ENCODE measurements at places on chromosomes 3 and 15.

GRCh38 chr15:72006382-72006781, 111.6 kb downstream of the MYO9A start:
- no peak for DNase-seq

DNA sequence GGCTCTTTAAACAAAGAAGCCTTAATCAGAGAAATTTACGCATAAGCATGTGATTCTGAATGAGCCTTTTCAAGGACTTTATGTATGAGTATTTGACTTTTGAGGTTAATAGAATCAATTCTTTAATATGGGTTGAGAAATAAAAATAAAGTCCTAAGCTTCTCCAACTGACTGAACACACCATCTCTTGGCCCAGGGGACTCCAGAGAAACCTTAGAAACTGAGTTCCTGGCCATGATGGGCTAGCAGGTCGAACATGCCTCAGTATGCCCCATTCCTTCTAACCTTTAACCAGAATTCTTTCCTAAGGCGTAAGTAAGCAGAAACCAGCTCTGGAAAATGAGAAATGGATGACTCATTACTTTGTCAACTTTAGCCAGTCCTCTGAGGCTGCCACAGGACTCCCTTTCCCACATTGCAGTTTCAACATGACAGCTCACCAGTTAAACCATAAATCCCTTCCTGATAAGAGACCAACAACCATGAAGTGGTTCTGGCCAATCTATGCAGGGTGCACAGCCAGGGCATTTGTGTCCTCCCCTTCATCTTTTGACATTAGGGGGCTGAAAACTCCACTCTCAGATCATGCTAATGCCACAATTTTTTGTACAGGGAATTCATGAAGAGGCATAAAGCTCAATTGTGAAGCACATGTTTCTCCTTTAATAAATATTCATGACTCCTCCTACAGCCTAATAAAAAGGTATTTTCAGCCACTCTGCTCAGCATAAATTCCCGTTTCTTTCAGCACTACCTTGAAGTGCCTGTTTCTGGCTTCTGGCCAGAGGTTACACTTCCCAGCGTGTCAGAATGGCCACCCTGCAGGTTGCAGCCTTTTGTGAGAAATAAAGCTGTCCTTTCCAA, 33.3 kb downstream of the TM4SF18 start:
- DNase-seq = no peak

DNA sequence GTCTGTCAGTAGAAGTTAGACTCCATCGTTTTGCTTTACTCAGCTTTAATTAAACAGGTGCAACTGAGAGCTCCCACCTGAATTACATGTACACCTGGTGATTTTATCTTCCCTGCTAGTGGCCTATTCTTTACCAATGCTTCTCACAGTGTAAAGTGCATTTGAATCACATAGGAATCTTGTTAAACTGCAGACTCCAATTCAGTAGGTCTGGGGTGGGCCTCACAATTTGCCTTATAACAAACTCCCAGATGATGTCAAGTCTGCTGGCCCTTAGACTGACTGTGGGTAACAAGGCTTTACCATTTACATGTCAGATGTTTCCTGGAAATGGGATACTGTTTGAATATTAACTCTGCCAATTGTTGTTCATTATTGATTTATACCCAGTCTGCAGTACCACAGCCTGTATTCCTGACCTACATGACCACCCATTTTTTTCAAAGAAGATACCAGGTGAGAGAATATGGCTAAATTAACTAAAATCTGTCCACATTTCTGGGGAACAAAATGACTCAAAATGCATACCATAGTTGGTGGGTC, 37.2 kb downstream of the CMSS1 start:
- DNase-seq = no peak

- no peak for DNase-seq
Measured at GRCh38 chr3:177597311-177598096, 400.2 kb upstream of the TBL1XR1 start.

DNA sequence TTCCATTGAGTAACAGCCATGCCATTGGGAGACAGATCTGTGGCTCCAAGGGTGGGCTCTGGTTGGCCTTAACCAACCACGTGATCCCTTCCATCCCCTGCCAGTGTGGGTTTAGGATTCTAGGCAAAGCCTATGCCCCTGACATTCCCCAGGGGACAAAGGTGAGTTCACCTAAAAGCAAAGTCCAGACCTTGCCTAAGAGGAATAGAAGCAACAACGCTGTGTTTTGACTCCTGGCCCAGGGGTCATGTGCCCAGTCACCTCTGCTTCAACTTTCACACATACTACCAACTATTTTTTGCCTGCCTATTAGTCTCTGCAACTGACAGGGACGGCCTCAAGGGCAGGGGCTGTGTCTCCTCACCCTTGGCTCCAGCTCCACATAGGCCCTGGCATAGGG, 42.0 kb downstream of the FAM3D start:
- no peak for DNase-seq
